Adipocyte (in vitro differentiated cells): ENCODE measurements at places on chromosomes 13 and 19.
A peak's percentile ranks its signal among the peaks of the same experiment; 100 is the strongest.

- DNase-seq = no peak
These were observed 821 bp downstream of the ZNF616 start for GRCh38 chr19:52138983-52139251.

- DNase-seq = peak; percentile 98
These were observed 32.2 kb downstream of the MYO9B start for GRCh38 chr19:17107546-17108452.

DNA sequence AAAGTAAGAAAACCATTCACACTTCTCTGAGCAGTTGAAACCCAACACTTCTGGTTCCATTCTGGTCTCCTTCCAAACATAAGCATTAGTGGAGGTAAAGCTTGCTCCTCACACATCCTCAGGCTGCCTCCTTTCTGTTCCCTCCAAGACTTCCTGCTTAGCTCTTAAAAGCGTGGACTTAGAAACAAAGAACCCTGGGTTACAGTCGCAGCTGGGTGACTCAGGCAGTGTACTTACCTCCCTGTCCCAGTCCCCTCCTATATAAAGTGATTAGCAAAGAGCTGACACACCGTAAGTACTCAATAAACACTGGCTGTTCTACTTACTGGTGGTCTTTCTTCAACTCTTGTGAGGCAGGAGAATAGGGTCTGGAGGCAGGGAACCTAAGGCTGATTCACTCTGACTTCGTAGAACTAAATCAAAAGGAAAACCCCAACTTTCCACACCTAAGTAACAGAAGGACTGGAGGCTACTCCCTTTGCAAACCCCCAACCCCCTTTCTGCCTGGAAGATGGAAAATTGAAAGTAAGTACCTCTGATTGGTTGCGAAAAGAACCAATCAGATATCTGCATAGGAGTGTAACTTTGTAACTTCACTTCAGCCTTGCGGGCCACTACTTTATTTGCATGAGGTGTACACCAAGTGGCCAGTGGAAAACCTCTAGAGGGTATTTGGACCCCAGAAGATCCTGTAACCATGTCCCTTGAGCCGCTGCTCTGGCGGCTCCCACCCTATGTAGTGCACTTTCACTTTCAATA lies 165.4 kb downstream of the SUCLA2 start:
- no peak for DNase-seq

DNA sequence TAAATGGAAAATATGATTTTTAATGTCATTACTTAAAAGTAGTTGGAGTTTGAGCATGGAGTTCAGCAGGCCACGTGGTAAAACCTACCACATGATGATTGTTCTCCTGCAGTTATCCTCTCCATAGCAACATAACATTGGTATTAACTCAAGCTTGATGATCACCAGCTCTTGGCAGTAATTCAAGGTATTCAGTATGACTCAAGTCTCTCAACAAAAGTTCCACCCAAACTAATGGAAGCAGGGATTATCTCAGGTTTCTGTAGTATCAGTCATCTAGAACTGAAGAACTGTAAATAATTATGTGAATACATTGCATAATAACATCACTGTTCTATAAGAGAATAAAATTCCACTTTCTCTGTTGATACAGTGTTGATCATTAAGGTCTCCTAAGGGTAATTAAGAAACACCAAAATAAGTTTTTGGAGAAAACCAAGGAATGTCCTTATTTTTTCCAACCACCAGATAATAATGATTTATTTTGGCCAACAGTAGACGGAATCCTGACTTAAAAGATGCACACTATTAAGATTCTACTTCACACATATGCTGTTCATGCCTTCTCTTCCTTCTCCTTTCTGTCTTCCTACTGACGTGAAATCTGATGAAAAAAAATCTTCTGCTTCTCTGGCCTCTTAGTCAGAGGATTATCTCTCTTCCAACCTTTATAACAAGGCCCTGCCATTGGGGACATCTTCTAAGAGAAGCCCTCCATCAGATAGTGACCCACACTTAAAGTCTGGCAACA lies 1092.3 kb downstream of the EFNB2 start:
- peak; percentile 99 for DNase-seq

DNA sequence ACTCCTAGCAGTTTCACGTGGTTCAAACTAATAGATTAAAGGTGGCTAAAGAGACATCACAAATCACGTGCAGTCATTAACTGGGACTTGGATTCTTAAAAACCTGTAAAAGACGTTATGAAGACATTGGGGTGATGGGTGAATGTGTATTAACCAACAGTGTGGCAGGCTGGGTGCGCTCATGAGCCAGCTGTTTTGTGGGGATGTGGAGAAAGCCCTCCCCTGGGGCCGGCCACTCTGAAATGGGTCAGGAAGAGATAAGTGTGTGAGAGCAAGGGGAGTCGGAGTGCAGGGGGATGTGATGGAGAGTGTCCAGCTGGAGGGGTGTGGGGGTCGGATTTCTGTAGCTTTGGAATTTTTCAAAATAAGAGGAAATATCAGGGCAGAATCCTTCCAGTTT lies 10.4 kb downstream of the UPF1 start:
- DNase-seq = no peak

- peak; percentile 75 for DNase-seq
These were observed 1.2 kb downstream of the AKT1S1 start for GRCh38 chr19:49875857-49876421.

GRCh38 chr13:35693134-35693784 lies 216.8 kb upstream of the MAB21L1 start:
- DNase-seq = peak; percentile 73

- no peak for DNase-seq
These were observed 376.7 kb upstream of the KLHL1 start for GRCh38 chr13:70484931-70485330.

DNA sequence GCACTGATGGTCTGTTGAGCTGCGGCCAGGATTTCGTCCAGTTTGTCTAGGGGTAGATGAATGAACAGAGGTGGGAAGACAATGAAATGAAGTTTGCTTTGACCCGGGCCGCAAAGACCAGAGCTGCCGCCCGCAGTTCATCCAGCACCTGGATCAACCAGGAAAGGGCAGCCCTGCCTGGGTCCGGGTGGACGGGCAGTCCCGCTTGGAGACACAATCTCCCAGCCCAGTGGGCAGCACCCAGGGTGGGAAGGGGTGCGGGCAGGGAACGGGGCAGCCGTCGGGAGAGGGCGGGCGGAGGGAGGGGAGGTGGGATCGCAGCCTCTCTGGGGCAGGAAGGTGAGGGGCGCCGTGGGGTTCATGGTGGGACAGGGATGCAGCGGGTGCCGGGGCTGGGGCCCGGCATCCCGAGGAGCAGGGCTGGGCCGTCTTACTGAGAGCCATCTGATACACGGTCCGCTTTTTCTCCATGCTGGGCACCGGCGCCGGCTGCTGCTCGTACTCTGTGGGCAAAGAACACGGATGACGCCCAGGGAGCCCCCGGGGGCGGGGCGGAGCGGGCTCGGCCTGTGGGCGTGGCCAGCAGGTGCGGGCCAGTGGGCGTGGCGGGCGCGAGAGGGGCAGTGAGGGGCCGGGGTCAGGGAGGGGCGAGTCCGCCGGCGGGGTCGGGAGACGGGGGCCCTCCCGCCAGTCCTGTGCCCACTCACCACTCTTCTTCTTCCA lies 33.1 kb downstream of the SHANK1 start:
- no peak for DNase-seq

DNA sequence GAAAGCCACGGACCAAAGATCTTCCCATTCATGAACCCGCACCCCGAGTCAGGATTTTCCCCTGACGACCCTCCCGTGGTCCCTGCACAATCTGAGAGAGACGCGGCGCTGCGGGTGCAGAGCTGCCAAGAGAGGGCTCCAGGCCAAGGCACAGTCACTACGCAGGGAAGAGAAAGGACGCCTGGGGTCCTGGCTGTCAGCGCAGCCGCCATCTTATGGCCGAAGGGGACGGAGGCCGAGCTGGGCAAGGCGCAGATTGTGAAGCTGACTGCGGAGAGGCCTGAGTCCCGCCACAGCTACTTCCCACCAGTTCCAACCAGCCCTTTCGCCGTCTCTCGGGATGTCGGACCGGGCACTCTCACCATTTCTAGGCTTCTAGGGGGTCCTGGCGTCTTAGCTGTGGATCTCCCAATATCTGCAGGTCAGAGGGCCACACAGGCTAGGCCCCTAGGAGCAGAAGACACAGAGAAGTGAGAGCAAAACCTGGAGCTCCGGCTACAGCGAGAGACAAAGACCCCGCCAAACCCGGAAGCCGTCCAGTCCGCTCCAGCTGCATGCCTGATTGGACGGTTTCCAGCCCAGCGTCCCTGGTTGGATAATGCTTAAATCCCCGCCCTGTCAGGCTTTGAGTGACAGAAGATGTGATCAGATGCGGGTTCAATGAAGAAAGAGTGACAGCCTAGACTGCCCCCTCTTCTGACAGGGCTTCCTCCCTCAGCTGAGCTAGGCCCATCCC lies at the start of gene ZNF100:
Gene ZNF100 (minus strand): TSS at position 515 of the 736 bp plus-strand sequence. CDS start 150 bp downstream, at position 365.
- DNase-seq = peak; percentile 97

GRCh38 chr19:18290302-18291018 lies 9.0 kb upstream of the JUND start:
- peak; percentile 35 for DNase-seq

DNA sequence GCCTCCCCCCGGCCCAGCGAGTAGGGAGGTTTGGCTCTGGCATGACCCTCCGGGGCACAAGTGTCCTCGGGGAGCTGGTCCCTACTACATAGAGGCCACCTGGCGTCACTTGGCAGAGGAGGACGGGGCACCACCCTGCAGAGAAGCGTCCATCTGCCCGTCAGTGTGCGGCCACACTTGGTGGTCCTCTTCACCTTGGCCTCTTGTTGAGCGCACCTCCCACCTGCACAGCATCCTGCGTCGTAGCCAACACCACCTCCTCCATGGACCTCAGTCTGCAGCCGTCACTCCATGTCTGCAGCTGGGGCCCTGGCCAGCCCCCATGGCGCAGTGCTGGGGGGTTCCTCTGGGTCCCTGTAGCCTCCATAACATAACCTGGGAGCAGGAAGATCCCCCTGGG lies 35.1 kb downstream of the MCF2L start:
- DNase-seq = no peak

- peak; percentile 69 for DNase-seq
These were observed 143.3 kb upstream of the IPO5 start for GRCh38 chr13:97810152-97810551.

DNA sequence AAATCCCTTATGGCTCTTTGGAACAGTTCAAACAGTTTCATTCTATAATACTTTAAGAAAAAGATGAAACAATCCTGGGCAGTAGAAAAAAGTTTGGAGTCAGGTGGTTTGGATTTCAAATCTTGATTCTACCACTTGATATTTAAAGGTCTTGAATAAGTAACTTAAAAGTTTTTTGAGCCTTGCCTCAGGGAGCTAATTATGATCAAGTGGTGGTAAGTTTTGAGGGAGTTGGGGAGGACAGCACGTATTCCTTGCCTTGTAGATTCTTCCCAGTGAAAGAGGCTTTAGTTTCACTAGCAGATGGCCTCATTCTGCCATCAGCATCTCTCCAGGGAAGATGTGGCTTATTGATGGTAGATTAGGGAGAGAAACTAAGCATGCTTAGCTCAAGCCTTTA lies 168.4 kb upstream of the CSNK1A1L start:
- DNase-seq = no peak

DNA sequence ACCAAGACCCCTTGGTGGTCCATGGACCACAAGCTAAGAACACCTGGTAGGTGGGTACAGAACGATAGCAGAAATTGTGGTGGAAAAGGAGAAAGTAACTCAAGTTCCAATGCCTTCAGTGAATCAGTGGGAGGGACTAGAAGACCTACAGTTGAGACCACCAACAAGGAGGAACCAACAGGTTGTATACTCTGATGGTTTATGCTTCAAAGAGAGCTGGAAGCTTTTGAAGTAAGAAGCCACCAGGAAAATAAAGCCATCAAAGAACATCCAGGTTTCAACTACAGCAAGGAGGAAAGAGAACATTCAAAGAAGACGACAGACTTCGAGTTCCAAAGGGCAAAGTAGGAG lies 42.4 kb downstream of the DIAPH3 start:
- no peak for DNase-seq

DNA sequence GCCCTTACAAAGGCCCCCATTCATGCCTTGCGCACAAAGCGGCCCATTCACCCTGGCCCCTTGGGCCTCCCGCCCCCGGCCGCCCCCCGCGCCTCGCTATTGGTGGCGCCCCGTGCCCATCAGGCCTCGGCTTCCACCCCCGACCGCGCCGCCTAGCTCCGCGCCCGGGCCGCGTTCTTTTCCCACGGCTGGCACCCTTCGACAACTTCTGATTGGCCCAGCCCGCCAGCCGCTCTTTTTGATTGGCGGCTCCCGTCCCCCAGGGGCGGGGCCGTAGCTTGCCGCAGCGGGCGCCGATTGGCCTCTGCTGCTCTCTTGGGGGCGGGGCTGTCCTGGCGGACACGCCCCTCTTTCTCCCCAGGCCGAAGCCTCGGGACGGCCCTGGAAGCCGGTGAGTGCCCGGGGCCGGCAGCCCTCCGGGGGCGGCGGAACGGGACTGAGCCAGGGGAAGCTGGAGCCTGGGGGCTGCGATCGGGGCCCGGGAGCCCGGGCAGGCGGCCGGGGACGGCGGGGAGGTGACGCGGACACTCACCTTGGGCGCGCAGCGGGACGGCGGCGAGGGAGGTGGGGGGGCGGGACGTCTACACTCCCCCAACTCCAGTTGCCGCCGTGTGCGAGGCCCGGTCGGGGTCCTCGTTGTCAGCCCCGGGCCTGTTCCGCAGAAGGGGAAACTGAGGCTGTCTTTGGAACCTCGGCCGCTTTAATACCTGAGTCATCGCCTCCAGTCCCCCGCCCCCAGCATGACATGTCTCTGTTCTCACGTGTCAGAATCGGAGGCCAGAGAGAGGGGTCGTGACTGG lies at the start of gene MYH14:
Gene MYH14 (plus strand): TSS at position 342 of the 800 bp plus-strand sequence. CDS start 6,744 bp downstream, outside the sequence.
- DNase-seq = peak; percentile 3

GRCh38 chr19:6765738-6766356 lies 1.4 kb downstream of the SH2D3A start:
- DNase-seq = no peak

DNA sequence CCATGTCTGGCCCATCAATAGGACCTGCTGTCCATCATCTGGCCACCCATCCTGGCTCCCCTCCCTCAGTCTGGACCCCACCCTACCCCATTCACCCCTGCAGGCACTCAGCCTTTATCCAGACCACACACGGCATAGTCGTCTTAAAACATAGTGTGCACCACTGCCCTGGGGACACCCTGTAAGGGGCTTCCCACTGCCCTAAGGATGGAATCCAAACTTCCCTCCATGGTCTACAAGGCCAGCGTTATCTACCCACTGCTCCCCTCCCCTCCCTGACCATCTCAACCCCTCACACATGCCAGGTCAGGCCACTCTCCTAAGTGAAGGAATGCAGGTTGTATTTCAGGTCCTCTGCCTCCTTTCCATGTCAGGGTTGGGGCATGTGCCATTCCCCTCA lies 352.7 kb upstream of the ZNF507 start:
- no peak for DNase-seq

- DNase-seq = peak; percentile 80
These were observed at the start of gene EPSTI1 for GRCh38 chr13:42991898-42992763. EPSTI1 (minus strand) TSS chr13:42992241; CDS start chr13:42992165, 76 bp downstream.

- DNase-seq = no peak
These were observed 7.9 kb downstream of the VASP start for GRCh38 chr19:45515081-45515624.

- DNase-seq = peak; percentile 23
These were observed 1487.7 kb downstream of the EFNB2 start for GRCh38 chr13:105047676-105048295.
